ENCODE measurements at places on chromosomes 4 and X.

DNA sequence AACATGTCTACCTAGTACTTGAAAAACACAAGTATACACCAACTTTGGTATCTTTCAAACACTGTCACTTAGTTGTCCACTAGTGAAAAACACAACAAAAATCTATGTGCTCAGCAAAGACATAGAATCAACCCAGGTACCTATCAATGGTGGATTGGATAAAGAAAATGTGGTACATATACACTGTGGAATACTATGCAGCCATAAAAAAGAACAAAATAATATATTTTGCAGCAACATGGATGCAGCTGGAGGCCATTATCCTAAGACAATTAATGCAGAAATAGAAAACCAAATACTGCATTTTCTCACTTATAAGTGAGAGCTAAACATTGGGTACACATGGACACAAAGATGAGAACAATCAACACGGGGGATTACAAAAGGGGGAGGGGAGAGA, 148.7 kb downstream of the ENOX2 start:
- DNase-seq = no peak

DNA sequence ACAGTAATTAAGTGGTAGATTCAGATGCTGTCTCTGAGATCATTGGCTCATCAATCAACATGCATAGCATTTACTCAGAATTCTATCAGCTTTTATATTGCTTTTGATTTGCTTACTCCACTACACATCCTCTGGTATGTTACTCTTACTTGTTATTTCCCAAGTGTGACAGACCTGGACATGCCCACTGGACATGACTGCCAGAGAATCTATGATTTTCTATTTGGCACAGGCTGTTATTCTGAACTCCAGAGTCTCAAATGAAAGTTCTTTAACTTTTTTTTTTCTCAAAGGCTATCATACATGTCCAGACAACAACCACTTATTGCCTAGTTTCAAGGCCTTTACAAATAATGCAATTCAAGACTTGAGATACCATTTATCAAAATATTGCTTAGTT, 116.1 kb upstream of the ARHGAP24 start:
- DNase-seq = no peak

DNA sequence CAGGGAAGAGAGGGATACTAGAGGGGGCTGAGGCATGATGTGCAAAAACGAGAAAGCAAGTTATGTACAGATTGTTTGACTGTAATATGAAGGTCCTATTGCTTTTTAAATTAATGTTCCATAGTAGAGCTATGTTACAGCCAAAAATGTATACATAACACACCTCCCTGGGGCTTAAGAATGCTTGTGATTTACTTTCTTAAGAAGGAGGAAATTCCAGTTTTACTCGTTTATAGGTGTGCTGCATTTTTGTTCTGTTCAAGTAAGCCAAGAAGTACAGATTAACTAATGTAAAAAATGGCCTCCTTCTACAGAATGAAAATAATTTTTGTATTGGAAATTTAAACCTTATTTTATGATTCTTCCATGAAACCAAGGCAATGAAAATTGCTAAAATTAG, 614.4 kb upstream of the NR3C2 start:
- no peak for DNase-seq

DNA sequence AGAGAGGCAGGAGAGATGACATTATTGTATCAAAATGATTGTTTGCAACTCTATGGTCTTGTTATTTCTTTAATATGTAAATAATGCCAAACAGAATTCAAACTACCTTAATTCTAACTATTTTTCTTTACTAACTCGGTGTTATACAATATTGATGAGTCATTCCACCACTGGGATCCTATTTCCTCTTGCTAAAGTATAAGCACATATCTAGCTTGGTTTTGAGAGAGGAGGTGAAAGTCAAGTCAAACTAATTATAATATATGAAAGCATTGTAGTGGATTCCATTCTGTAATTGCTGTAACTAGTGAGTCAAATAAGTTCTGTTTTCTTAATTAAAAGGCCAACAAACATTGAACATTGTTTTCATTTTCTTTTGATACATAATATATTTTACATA, 837.6 kb downstream of the PDHA2 start:
- DNase-seq = no peak

DNA sequence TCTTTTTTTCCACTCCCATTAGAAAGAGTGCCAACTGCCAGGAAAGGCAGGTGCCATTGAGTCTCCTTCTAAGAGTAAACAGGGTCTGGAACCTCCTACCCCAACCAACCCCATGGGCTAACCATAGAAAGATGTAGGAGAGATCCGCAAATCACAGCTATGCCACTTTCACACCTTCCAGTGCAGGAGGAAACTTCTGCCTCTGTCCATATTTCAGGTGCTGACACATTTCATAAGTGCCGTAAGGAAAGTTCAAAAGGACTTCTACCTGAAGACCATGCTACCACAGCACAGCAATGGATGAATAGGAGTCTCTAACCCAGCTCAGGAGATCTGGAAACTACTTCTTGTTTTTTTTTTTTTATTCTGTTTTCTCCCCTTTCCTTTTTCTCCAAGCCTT, 145.8 kb downstream of the FBXO8 start:
- DNase-seq = no peak

GRCh38 chrX:80174925-80175574, 160.5 kb downstream of the TBX22 start:
- peak; percentile 85 for DNase-seq

DNA sequence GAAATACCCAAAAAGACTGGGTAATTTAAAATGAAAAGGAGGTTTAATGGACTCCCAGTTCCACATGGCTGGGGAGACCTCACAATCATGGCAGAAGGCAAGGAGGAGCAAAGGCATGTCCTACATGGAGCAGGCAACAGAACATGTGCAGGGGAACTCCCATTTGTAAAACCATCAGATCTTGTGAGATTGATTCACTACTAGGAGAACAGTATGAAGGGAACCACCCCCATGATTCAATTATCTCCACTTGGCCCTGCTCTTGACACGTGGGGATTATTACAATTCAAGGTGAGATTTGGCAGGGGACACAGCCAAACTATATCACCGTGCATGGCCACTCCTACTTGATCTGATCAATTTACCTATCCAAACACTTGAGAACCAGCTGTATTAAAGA, 131.5 kb upstream of the LDB2 start:
- DNase-seq = no peak

DNA sequence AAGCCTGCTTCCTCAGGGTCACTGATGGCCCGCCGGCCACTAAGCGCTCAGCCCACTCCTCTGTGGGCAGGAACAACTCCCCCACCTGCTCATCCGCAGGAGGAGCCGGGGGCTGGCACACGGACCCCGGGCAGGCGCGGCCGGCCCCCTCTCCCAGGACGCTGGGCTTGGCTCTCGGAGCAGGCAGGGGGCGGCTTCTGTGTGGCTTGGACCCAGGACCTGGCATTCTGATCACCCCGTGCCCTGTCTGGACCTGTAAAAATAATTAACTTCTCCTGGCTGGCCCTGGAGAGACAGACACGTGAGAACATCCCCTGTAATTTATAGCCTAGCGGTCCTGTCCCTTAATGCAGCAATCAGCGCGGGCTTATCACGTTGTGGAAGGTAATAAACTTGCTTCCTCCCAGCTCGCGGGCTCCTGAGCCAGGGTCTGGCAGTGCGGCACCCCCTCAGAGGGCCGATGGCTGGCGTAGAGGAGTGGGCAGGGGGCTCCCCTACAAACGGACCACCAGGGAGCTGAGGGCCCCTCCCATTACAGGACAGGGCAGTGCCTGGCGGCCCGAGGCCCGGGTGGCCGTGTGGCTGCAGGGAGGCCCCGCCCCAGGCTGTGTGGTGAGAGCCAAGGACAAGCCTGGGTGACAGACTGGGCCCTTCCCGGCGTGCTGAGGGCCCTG, 84.5 kb upstream of the NKX1-1 start:
- DNase-seq = no peak

DNA sequence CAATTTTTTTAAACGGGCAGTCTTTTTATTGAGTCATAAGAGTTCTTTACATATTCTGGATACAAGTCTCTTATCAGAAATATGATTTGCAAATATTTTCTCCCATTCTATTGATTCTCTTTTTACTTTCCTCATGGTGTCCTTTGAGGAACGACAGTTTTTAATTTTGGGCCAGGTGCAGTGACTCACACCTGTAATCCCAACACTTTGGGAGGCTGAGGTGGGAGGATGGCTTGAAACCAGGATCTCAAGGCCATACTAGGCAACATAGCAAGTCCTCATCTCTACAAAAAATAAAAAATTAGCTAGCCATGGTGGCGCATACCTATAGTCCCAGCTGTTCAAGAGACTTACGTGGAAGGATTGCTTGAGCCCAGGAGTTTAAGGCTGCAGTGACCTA, 66.1 kb upstream of the RGN start:
- no peak for DNase-seq

- DNase-seq = no peak
Observed at GRCh38 chrX:97145934-97146333, 262.2 kb downstream of the RPA4 start.

GRCh38 chrX:153474718-153475117, 4.3 kb upstream of the HAUS7 start:
- DNase-seq = peak; percentile 77

DNA sequence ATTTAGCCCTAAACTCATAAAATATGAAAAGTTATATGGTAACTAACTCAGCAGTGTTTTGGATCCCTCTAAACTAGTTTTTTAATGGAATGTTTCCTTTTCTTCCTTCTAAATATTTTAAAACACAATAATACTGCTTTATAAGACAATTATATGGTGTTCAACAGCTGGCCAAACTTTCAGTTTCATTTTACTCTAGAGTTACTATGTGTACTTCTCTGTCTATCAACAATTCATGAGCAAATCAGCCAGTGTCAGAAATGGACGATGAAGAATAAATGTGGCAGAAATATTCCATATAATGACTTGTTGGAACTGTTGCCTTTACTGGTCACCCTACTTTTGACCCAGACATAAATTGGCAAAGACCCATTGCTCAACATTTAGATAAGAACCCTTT, 64.8 kb upstream of the CXXC4 start:
- no peak for DNase-seq

GRCh38 chr4:7369511-7369910, 65.2 kb downstream of the PSAPL1 start:
- DNase-seq = no peak

DNA sequence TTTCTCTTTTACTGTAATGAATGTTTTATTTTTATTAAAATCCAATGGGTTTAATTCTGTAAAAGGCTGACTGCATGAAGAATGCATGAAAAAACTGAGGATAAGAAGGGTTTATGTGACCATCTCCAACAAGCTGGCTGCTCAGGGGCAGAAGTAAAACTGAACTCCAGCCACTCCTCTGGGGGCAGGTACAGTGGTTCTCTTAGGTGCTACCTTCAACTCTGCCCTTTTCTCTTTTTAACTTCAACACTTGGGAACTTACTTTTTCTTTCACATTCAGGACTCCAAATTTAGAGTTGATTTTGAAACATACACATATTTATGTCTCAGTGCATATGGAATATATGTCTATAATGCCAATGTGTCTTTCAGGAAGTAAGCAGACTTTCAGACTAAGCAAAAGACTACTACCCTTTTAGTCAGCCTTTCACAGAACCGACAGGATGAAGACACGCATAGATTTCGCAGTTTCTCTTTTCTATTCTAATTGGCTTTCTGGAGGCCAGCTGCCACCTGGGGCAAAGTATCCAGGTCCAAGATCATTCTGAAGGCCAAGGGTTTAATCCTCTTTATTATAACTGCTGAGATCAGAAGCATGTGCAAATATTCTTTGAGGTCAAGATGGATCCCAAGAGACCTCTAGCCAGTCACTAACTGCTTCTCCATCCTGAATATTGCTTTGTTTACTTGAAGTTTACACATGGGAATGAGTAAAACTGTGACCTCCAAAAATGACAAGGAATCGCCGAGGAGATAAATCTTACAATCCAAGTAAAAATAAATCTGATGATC, 30.7 kb downstream of the HS3ST1 start:
- no peak for DNase-seq

GRCh38 chr4:51895816-51896408, 53.0 kb downstream of the DCUN1D4 start:
- peak; percentile 66 for DNase-seq

DNA sequence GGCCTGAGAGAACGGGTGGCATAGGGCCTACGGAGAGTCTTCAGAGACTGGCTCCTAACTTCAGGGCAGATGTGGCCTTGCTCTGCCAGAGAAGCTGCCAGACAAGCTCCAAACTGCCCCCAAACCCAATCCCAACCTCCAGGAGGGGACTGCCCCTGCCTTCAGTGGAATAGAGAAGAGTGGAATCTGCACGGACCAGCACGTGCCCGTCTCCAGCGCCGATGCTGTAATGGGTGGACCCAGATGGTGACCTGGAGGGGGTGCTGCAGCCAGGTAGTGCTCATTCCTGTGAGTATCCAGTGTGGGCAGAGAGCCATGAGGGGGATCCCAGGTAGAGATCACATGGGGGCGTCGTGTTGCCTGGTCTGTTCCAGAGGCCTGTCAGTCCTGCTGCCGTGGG, 73.2 kb upstream of the NKX1-1 start:
- no peak for DNase-seq

DNA sequence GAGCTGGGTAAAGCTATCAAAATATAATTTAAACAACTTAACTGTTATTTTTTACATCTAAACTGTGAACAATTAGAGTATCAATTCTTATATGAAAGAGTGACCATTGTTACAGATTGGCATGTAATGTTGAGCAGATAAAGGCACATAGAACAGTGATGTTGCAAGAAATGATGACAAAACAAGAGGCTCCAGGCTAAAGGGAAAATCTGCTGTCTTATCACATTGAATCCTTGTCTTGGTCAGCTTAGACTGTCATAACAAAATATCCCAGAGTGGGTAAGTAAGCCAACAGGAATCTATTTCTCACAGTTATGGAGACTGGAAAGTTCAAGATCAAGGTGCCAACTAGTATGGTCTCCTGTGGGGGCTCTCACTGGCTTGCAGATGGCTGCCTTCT, 154.1 kb upstream of the PPP3CA start:
- no peak for DNase-seq

DNA sequence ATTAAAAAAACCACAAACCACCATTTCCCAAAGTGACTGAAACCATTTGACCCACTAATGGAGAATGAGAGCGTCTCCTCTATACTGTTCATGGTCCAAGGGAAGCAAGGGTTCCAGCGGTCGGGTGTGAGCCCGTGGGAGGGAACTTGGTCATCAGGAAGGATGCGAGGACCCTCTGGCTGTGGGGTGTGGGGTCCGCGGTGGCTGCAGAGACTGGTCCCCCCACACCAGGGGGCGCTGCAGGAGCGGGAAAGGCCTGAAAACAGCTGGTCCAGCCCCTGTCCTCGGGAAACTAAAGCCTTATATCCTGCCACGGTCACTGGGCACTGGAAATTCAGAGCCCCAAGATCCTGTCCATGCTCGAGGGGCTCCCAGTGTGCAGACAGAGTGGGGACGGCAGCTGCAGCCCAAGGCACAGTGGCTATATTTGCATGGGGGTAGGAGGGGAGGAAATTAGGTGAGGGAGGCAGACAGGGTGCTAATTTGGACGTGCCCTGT, 4.3 kb downstream of the BLOC1S4 start:
- DNase-seq = peak; percentile 79

- DNase-seq = no peak
Observed at GRCh38 chr4:82367438-82368097, 6.2 kb downstream of the HNRNPD start.

DNA sequence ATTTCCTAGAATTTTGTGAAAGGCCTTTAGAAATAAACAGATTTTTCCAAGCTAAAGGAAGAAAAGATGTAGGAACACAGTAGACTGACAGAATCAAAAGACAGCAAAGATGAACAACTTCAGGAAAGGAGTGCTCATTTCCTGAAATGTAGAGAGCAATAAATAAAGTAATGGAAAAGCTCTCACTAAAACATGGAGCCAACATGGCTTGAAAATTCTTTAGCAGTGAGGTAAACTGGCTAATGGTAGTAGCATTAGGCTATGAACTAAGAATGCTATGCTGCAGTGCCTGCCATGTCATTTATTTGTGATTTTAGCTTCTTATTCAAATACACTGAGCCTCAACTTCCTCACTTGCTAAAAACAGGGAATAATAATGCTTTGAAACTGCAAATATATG, 108.7 kb downstream of the IQCM start:
- DNase-seq = no peak
